ENCODE measurements at places on chromosomes 7 and 10.

DNA sequence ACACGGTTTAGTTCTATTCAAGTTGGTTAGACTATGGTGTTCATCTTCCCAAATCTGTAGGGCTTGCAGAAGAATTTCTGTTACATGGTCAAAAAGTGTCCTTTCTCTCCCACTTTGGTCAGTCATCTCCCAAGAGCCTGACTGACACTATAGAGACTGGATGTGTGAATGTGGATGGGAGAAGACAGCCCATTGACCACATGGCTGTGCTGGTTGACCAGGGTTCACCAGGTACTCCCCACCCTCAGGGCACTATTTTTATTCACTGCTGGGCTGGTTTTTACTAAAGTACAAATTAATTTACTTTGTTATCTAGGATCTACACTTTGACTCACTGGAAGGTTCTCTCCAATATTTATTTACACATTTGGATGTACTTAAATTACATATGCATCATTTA, 2.3 kb downstream of the ZNF804B start:
- DNase-seq, result no peak

GRCh38 chr10:120573355-120573754, 116.3 kb downstream of the PLPP4 start:
- DNase-seq, result no peak

- no peak for DNase-seq
Observed at GRCh38 chr10:17544465-17544864, 72.7 kb downstream of the HACD1 start.

DNA sequence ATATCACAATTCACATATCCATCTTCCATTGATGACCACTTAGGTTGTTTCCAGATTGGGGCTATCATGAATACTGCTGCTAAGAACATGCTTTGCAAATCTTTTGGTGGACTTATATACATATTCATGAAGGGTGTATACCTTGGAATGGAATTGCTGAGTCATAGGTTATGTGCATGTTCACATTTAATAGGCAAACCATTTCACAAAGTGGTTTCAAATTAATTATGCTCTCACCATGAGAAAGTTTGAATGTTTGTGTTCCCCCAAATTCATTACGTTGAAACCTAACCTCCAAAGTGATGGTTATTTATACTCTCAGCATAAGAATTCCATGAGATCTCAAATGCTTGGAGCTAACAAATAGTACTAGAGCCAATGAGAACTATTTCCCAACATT, 86.4 kb downstream of the VPS41 start:
- DNase-seq, result no peak

- no peak for DNase-seq
Observed at GRCh38 chr10:61464461-61465170, 11.4 kb upstream of the TMEM26 start.

DNA sequence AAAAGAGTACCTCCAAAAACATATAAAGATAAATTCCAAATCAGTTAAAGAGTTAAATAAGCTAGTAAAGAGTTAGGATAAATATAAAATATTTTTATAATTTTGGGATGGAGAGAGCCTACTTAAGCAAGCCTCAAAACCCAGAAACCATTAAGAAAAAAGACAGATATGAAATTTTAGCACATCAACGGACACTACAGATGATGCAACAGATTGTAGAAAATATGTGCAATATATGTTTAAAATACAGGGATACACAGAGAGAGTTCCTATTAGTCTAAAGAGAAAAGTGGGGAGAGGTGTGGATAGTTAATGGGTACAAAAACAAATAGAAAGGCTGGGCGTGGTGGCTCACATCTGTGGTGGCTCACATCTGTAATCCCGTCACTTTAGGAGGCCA, 23.6 kb upstream of the USP54 start:
- no peak for DNase-seq

GRCh38 chr10:90784771-90785170, 73.1 kb downstream of the HTR7 start:
- no peak for DNase-seq

Measured in prostate gland (tissue), 2 donors.